ENCODE measurements at places on chromosomes 11 and 22.

GRCh38 chr11:79007771-79008402, 432.9 kb downstream of the TENM4 start:
- no peak for DNase-seq

GRCh38 chr22:44535362-44536095, 37.5 kb upstream of the RTL6 start:
- no peak for DNase-seq

DNA sequence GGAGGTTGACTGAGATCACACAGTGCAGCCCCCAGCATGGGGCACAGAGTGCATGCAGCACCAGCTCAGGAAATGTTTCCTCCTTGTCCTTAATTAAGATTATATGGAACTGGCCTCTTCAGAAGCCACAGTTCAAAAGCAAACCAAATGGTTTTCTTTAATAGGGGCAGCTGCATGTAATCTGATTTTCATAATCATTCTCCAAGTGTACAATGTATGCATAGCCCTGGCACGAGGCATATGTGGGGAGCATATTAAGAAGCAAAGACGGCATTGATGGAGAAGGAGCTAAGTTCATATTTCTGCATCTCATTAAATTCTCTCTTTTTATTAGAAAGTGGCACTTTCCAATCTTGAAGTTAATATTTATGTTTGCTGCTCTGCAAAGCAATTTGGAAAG, 9.9 kb upstream of the PARVB start:
- no peak for DNase-seq

- DNase-seq = no peak
Observed at GRCh38 chr11:134521001-134521400, 109.0 kb upstream of the B3GAT1 start.

GRCh38 chr11:115317277-115318185, 186.7 kb downstream of the CADM1 start:
- no peak for DNase-seq

DNA sequence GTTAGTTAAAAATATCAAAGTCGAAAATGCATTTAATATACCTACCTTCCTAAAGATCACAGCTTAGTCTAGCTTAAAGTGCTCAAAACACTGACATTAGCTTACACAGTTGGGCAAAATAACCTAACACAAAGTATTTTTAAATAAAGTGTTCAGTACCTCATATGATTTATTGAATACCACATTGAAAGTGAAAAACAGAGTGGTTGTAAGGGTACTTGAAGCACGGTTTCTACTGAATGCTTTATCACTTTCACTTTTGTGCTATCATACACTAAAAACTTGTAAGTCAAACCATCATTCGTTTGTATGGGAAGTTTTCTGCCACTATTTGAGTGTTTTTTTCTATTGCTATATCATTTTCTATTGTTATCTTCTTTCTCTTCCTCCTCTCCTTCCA, 36.6 kb downstream of the ZBTB44 start:
- DNase-seq = no peak

GRCh38 chr11:14538271-14538925, 18.2 kb upstream of the PSMA1 start:
- no peak for DNase-seq

GRCh38 chr11:17528181-17528691, 16.0 kb downstream of the USH1C start:
- DNase-seq = peak; percentile 25

- DNase-seq = no peak
Observed at GRCh38 chr22:44497218-44497904, 672 bp downstream of the RTL6 start.

- no peak for DNase-seq
Observed at GRCh38 chr11:894575-895201, 15.9 kb downstream of the CHID1 start.

GRCh38 chr11:20066013-20066782, 94.1 kb downstream of the DBX1 start:
- DNase-seq = no peak

- peak; percentile 73 for DNase-seq
Observed at GRCh38 chr22:30252411-30253204, 6.0 kb upstream of the LIF start.

DNA sequence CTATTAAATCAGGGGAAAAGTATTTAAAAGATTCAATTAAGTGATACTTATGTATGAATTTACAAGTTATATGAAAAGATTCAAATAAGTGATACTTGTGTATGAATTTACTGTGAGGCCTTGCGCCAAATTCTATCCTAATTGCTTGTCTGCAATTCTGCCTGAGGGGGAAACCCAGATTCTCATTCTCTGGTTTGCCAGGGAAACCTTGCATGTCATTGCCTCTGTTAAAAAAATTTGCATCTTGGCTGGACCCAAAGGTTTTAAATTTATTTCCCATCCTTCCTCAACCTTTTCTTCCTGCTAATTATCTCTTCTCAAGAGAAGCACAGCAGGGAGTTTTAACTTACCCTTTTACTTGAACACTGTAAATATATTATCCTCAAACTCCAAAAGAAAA, 13.8 kb downstream of the OLFML1 start:
- DNase-seq = no peak

- DNase-seq = no peak
Observed at GRCh38 chr11:31780480-31780971, 30.6 kb downstream of the PAX6 start.

GRCh38 chr22:43826142-43827002, 14.3 kb upstream of the EFCAB6 start:
- DNase-seq = peak; percentile 10

GRCh38 chr22:47210112-47210657, 447.7 kb downstream of the TBC1D22A start:
- DNase-seq = no peak

- DNase-seq = no peak
Observed at GRCh38 chr11:82792822-82793569, 59.3 kb upstream of the FAM181B start.

- DNase-seq = no peak
Observed at GRCh38 chr11:119092880-119093842, 8.5 kb downstream of the HMBS start.

DNA sequence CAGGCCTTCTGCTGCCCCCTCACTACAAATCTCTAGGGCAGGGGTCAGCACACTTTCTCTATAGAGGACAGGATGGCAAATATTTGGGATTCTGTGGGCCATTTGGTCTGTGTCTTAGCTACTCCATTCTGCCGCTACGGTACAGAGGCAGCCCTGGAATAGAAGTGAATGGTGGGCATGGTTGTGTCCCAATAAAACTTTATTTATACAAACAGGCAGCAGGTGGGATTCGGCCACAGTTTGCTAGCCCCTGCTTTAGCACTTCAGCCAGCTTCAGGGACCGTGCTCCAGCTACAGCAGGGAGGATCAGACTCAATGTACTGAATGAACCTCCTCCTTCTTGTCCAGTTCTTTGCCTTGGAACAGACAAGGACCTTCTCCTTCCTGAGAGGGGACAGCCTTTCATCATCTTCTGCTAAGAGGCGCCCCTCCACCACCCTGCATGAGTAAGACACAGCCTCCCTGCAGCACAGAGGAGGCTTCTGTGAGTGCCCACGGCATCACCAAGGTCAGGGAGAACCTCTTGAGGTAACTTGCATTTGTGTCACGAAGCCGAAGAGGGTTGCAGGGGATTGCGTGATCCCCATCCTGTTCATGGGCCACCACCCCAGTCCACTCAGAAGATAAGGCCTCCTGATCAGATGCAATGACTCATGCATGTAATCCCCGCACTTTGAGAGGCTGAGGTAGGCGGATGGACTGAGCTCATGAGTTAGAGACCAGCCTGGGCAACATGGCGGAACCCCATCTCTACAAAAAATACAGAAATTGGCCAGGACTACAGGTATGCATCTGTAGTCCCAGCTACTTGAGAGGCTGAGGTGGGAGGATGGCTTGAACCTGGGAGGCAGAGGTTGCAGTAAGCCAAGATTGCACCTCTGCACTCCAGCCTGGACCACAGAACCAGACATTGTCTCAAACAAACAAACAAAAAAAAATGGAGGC, 4.6 kb downstream of the C11orf24 start:
- DNase-seq = peak; percentile 45

DNA sequence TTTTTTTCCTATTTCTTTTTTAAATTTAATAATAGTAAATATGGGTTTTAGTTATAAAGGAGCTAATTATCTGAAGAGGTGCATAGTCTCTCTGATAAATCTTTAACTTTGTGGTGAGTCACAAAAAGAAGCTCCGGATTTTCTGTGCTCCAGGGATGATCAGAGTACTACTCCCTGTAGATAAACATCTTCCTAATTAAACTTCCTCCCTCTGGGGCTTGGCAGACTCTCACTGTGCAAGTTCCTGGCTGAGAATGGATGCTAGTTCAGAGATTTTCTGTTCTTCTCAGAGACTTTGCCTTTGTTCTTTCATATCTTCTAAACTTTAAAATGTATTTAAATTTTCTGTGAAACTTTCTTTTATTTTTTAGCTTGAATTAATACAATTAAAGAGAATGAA, at the start of gene OR10G7:
TSS of gene OR10G7 (minus strand) at position 72 of the 400 bp plus-strand sequence. CDS start 2,324 bp downstream, outside the sequence.
- DNase-seq = no peak

- no peak for DNase-seq
Observed at GRCh38 chr11:9571763-9572115, 1.7 kb upstream of the WEE1 start.

DNA sequence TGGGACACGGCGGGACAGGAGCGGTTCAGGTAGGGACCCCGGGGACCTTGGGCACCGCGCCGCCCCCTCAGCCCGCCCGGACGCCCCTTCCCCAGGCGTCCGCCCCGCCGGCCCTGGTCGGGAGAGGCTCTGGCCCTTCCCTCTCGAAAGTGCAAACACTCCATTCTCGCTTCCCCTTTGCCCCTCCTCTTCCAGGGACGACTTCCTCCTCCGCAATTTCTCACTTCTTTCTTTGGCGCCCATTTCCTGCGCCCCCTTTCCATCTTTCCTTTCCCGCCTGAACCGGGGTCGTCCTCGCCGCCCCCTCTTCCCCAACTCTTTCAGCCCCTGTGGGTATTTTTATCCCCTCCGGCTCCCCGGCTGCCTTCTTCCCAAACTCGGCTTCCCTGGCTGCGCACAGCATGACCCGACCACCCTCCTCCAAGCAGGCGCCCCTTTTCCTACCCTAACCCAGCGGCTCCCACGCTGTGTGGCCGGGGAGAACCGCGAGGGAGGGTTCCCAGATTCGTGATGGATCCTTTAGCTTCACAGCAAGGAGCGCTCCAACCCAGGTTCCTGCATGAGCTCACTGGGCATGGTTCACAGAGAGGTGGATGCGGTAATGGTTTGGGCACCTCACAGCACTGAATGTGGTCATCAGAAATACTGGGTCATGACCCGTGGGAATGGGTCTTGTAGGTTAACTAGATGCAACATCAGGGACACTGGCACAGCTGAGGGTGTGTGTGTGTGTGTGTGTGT, 689 bp downstream of the RAB39A start:
- DNase-seq = peak; percentile 74

DNA sequence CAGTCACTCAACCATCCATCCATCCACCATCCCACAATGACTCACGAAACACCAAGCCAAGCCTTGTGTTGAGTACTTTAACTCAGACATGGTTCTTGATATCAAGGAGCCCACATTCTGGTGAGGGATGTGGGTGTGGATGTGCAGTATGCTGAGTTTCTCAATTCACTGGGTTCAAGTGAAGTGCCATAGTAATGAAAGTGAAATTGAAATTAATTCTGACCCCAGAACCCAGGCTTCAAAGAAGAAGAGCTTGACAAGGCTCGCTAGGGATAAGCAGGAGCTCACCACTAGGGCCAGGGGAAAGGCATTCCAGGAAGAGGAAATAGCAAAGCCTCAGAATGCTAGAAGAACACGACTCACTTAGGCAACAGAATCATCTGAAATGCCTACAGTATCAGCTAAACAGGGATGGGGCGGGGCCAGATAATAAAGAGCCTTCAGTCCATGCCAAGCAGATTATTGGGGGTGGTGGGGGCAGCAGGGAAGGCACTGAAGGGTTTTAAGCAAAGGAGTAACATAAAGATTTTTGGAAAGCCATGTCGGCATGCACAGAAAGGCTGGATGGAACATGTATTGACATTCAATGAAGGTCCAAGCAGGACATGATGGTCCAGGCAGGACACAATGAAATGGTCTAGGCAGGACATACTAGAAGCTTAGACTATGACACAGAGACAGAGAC, 37.2 kb downstream of the RTL6 start:
- DNase-seq = peak; percentile 83

- DNase-seq = peak; percentile 51
Observed at GRCh38 chr11:73578592-73579185, 19.2 kb downstream of the FAM168A start.

GRCh38 chr22:30280505-30280904, 8.8 kb downstream of the CASTOR1 start:
- DNase-seq = no peak

GRCh38 chr22:24521791-24522245, 26.7 kb downstream of the UPB1 start:
- DNase-seq = peak; percentile 32

GRCh38 chr11:85266646-85267045, 360.5 kb downstream of the DLG2 start:
- DNase-seq = peak; percentile 88

GRCh38 chr11:14102766-14103165, 140.2 kb downstream of the SPON1 start:
- no peak for DNase-seq

DNA sequence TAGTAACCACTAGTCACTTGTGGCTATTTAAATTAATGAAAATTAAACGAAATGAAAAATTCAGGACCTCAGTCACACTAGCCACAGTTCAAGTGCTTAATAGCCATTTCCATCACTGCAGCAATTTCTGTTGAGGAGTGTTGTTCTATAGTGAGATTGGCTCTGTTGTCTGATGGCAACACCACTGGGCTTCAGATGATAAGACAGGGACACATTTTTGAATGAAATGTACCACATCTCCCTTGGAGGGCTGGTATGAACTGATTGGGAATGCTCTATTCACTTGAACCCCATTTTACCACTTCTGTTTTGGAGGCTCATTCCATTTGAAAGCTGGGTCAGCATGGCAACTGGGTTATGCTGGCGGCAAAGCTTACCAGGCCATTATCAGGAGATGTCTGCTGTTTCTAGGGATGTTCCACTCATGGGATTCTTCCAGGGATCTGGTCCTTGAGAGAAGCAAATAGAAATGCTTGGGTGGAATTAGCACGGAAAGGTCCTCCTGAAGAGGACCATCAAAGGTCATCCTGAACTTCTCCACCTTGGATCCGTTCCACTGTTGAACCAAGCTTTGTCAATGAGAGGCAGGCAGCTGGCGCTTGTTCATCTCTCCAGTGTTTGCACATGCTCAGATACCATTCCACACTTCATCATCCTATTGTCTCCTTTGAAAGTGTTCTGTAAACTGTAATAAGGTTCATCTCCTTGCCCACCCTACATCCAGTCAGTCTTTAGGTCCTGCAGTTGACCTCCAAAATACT, 7.6 kb downstream of the AMOTL1 start:
- no peak for DNase-seq

- no peak for DNase-seq
Observed at GRCh38 chr22:35066768-35067167, 810 bp downstream of the ISX start.

GRCh38 chr11:132620423-132620822, 911.9 kb downstream of the OPCML start:
- DNase-seq = no peak

GRCh38 chr11:83723999-83724398, 437.8 kb upstream of the CCDC90B start:
- no peak for DNase-seq

- DNase-seq = no peak
Observed at GRCh38 chr11:65109231-65110198, 2.2 kb upstream of the TM7SF2 start.
